A172 (cell line): ENCODE measurements at places on chromosomes 4 and X. TPM values are rescaled to one million over a fixed set of nuclear protein-coding genes. Genes with fewer than 3 reads are reported as not detected.

SH2D1A gene
- total RNA-seq: not detected in 2 replicates

- no peak for DNase-seq
Measured at GRCh38 chr4:99845179-99845578, 28.6 kb downstream of the DAPP1 start.

DNA sequence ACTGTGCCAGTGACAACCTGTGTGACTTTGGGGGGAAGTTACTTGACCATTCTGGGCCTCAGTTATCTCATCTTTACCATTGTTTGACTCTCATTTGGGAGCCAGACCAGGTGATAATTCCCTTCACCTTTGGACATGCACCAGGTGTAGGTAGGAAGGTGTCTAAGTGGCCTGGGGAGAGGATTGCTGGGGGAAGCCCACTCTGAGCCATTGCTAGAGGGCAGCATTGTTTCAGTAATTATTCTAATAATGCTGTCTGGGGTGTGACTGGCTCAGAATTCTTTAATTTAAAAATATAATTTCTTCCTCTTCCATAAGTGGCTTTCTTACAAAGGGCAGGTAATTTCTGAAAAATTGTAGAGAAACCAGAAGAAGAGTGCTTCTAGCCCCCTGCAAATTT lies 104.3 kb downstream of the RTL9 start:
- DNase-seq: no peak

ZFP42 gene
- total RNA-seq: 0.03 TPM in 1 of 2 replicates, not detected in the other

GRCh38 chr4:142248946-142249345 lies 597.2 kb downstream of the INPP4B start:
- DNase-seq: no peak

DNA sequence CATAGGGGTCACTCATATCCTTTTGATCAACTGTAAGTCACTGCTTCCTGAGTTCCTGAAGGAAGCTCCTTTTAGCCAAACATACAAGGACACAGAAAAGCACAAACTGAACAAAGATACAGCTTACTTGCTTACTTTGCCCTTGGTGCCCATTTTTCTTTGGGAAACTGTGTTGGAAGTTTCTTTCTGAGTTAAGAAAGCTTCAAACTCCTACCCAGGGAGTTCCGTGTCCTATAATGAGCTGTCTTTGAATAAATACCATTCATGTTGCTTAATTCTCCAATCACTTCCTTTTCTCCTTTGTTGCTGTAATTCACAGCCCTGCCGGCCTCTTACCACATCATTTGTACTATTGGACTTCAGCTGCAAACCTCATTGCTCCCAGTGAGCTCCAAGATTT lies at the start of gene ADH4:
TSS of gene ADH4 (minus strand) at position 228 of the 400 bp plus-strand sequence. CDS start at position 153, 75 bp downstream.
- DNase-seq: no peak

- DNase-seq: peak; percentile 10
Measured at GRCh38 chr4:76251441-76252270, at the start of gene FAM47E. FAM47E (plus strand) TSS chr4:76251721; CDS start chr4:76251747, 26 bp downstream.
